Osteocyte (in vitro differentiated cells): ENCODE measurements at places on chromosomes 7 and 10. TPM values are rescaled to one million over a fixed set of nuclear protein-coding genes. Genes with fewer than 3 reads are reported as not detected.

DNA sequence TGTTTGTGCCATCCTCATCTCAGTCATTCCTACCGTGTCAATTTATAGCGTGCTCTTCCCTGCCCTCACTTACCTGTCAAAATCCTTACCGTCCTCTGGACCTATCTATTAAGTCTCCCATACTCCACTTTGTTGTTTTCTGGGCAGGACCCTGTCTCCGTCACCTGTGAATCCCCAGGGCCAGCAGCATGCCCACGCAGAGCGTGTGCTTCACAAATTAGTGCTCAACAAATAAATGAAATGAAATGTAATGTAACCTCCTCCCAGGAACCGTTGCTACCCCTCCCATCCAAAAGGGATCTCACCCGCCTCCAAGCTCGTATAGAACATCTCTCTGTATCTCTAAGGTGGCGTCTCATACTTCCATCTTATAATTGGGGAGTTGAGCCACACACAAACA lies 589.9 kb upstream of the MGMT start:
- no peaks in the 10 kb centered on the region for H3K27me3 ChIP-seq
- no peaks in the 10 kb centered on the region for H3K36me3 ChIP-seq
- peak; percentile 69 for DNase-seq
- H3K27ac ChIP-seq = no peak overlapping the region
- no peaks in the 10 kb centered on the region for H3K4me1 ChIP-seq

GRCh38 chr7:28723336-28723735 lies 234.8 kb downstream of the TRIL start:
- no peaks in the 10 kb centered on the region for H3K27me3 ChIP-seq
- H3K36me3 ChIP-seq = peaks cover 6% of the 10 kb centered on the region
- no peak overlapping the region for H3K27ac ChIP-seq

DNA sequence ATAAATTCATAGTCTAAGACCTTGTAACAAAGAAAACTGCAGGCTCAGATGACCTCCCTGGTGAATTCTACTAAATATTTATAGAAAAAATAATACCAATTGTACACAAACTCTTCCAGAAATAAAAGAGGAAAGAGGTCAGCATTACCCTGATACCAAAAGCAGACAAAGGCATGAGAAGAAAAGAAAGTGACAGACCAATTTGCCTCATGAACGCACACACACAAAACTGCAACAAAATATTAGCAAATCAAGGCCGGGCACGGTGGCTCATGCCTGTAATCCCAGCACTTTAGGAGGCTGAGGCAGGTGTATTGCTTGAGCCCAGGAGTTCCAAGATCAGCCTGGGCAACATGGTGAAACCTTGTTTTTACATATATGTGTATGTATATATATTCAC lies 12.7 kb upstream of the COMMD3 start:
- H3K4me3 ChIP-seq = no peak overlapping the region
- H3K27me3 ChIP-seq = no peaks in the 10 kb centered on the region
- peaks cover 7% of the 10 kb centered on the region for H3K4me1 ChIP-seq
- no peaks in the 10 kb centered on the region for H3K36me3 ChIP-seq
- H3K27ac ChIP-seq = no peak overlapping the region

- H3K4me3 ChIP-seq = no peak overlapping the region
- H3K36me3 ChIP-seq = peaks cover 7% of the 10 kb centered on the region
- DNase-seq = no peak
- H3K27ac ChIP-seq = peak overlapping the region; percentile 34
- no peaks in the 10 kb centered on the region for H3K27me3 ChIP-seq
These were observed 12.2 kb downstream of the CCDC6 start for GRCh38 chr10:59894114-59894513.

DNA sequence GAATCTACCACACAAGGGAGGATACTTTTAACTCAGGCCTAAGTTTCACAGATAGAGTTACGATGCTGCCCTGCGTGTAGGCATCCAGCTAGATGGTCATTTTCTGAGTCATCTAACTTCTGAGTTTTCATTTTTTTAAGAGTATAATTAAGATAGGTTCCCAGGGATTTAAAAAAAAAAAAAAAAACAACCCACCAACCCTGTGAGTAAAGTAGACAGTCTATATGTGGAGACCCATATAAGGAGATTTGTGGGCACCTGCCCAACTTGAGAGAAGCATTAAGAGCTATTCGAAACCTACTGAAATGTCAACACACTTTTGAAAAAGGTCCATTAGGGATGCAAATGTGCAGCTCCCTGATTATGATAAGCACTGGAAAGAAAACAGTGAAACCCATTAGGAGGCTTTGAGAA lies 257.3 kb downstream of the TRIL start:
- H3K36me3 ChIP-seq = peaks cover 4% of the 10 kb centered on the region
- no peak overlapping the region for H3K4me3 ChIP-seq
- peaks cover 27% of the 10 kb centered on the region for H3K4me1 ChIP-seq
- DNase-seq = no peak
- peak overlapping the region; percentile 33 for H3K27ac ChIP-seq

DNA sequence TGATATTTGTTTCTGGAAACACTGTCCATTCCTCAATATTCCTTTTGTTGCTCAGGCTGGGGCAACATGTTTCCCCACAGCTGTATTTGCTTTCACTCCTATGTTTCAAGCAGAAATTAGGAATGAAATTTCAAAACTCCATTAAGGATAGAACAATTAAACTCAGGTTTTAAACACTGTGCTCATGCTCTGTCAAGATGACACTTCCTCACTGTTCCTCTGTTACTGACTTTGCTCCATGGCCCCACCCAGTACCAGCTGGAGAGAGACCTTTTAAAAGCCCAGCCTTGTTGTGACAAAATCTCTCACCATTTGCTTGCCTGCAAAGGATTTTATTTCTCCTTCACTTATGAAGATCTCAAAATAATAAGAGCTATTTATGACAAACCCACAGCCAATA lies 197.4 kb downstream of the ELMO1 start:
- H3K4me3 ChIP-seq = no peak overlapping the region
- H3K27ac ChIP-seq = no peak overlapping the region
- no peaks in the 10 kb centered on the region for H3K27me3 ChIP-seq
- H3K36me3 ChIP-seq = no peaks in the 10 kb centered on the region

DNA sequence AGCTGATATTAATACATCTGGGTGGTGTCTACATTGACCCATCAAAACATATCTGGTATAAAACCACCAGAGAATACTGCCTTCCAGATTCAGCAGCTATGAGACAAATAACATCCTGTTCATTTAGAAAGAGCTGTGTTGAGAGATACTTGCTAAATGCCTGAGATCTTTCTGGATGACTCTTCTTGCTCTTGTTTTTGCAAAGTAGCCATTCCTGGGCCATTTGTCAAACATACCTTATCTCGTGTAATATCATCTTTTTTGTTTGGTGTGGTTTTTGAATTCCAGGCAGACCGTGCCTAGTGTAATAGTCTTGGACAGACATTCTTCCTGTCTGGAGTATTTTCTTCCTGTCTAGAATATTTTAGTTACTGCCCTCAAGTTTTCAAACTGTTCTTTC lies 74.7 kb upstream of the PRR15 start:
- peak overlapping the region; percentile 12 for H3K4me3 ChIP-seq
- H3K4me1 ChIP-seq = peaks cover 33% of the 10 kb centered on the region
- H3K27ac ChIP-seq = peak overlapping the region; percentile 79

DNA sequence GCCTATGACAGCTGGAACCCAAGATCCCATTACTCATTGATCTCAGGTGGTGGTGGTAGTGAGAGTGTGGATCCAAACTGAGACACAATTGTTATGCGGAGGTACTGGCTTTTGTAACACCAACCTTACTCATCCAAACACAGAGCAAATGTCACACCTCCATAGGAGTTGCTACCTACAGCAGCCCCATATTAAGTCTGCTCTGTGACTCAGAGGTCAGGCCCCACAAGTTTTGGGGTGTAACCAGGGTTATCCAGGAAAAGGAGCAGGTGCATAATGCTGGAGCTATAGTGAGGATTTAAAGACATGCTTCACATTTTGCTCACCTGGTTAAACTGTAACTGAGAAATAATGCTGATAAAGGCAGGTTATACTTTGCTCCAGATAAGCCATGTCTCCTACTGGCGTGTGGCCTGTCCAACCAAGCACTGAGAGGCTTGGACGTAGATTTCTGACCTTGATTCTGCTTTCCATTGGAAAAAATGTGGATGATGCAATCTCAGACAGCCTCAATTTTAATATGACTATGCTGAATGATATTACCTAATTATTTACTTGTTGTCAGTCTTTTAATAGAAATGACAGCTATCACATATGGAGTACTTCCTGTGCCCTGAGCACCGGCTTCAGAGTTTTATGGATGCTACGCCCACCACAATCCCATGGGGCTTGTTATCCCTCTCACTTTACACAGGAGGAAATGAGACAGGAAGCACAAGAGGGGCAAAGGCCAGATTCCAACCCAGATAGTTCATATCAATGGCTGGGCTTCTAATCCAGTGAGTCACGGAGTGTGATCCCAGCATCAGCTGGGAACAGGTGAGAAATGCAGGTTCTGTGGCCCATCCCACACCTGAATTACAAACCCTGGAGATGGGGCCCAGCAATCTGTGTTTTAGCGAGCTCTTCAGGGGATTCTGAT lies 181.3 kb downstream of the CHN2 start:
- no peaks in the 10 kb centered on the region for H3K36me3 ChIP-seq
- peaks cover 4% of the 10 kb centered on the region for H3K4me1 ChIP-seq
- H3K27me3 ChIP-seq = peaks cover 5% of the 10 kb centered on the region
- H3K4me3 ChIP-seq = no peak overlapping the region

- no peak for DNase-seq
- H3K36me3 ChIP-seq = no peaks in the 10 kb centered on the region
- no peak overlapping the region for H3K27ac ChIP-seq
- H3K4me3 ChIP-seq = no peak overlapping the region
- no peaks in the 10 kb centered on the region for H3K27me3 ChIP-seq
These were observed 248.3 kb downstream of the CDC14C start for GRCh38 chr7:49172639-49173038.

GRCh38 chr7:135508883-135509588 lies 866 bp downstream of the CNOT4 start:
- H3K4me3 ChIP-seq = no peak overlapping the region
- no peaks in the 10 kb centered on the region for H3K27me3 ChIP-seq
- DNase-seq = peak; percentile 72
- no peaks in the 10 kb centered on the region for H3K36me3 ChIP-seq
- no peak overlapping the region for H3K27ac ChIP-seq

DNA sequence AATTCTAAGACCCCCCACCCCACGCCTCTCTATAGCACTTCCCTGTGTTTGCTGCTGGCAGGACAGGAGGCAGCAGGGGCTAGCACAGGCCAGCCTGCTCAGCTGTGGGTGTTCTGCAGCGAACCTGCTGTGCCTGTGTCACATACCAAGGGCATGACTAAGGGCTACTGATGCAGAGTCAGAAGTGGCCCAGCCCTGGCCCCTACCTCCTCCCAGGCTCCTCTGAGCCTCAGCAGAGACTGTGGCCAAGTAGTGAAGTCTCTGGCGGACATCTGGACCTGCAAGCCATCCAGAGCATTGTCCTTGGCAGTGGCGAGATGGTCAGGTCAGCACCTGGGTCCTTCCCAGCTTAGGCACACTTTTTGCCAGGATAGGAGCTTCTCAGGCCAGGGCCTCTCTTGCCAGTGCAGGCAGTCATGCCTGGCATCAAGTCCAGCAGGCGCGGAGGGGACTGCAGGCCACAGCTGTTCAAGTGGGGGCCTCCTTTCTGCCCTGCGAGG lies 116.3 kb upstream of the RET start:
- no peak overlapping the region for H3K27ac ChIP-seq
- H3K27me3 ChIP-seq = peaks cover 6% of the 10 kb centered on the region
- DNase-seq = peak; percentile 73

- H3K27ac ChIP-seq = no peak overlapping the region
- H3K4me3 ChIP-seq = no peak overlapping the region
- no peaks in the 10 kb centered on the region for H3K4me1 ChIP-seq
- no peaks in the 10 kb centered on the region for H3K27me3 ChIP-seq
- no peaks in the 10 kb centered on the region for H3K36me3 ChIP-seq
These were observed 35.0 kb downstream of the ITGA8 start for GRCh38 chr10:15684768-15685167.

DNA sequence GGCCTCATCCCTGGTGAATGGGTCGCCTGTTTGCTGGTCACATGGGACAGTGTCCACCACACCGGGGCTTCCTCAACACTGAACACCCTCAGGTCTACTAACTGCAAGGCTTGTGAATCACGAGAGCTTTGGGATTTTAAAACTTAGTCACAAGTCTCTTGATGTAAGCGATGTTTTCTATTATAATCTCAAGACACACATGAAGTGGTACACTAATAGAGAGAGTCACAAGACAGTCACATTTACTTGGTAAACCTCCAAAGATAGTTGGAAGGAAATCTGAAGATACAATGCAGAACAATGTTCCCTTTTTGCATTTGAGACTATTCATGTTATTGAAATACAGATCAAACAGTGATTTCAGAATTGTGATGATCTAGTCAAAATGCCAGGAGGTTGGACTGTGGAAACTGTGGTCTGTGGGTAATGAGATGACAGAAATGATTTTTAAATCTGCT lies 233.1 kb upstream of the KLF6 start:
- H3K4me1 ChIP-seq = no peaks in the 10 kb centered on the region
- no peak for DNase-seq

DNA sequence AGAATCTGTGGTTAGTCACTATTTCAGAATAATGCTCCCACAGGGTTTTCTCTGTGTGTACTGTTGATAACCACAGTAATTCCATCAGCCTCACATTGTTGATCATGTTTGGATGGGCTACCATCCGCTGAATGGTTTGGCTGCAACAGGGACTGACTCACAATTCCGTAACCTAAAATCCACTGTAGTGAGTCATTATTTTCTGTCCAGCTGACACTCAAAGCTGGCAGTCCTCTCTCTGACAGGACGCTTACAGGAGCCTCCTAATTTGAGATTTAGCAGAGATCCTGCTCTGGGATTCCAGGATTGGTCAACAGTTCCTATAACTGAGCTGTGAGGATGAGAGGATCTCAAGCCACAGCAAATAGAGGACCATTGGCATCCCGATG lies 32.7 kb downstream of the VWA2 start:
- H3K4me3 ChIP-seq = no peak overlapping the region
- no peak for DNase-seq
- peak overlapping the region; percentile 28 for H3K27ac ChIP-seq
- H3K27me3 ChIP-seq = no peaks in the 10 kb centered on the region

GRCh38 chr10:69333205-69333604 lies 54.9 kb downstream of the HK1 start:
- peak overlapping the region; percentile 65 for H3K27ac ChIP-seq
- H3K4me1 ChIP-seq = peaks cover 47% of the 10 kb centered on the region

GRCh38 chr7:151710646-151711434 lies 166.1 kb downstream of the PRKAG2 start:
- H3K27ac ChIP-seq = no peak overlapping the region
- H3K4me1 ChIP-seq = peaks cover 11% of the 10 kb centered on the region
- no peak for DNase-seq
- H3K4me3 ChIP-seq = no peak overlapping the region

GRCh38 chr10:60717852-60718251 lies 60.4 kb upstream of the CDK1 start:
- no peaks in the 10 kb centered on the region for H3K27me3 ChIP-seq
- no peak overlapping the region for H3K4me3 ChIP-seq
- H3K4me1 ChIP-seq = peaks cover 7% of the 10 kb centered on the region
- no peak for DNase-seq

GRCh38 chr10:59891936-59892335 lies 14.4 kb downstream of the CCDC6 start:
- DNase-seq = no peak
- peaks cover 12% of the 10 kb centered on the region for H3K36me3 ChIP-seq
- H3K4me1 ChIP-seq = peaks cover 12% of the 10 kb centered on the region
- H3K4me3 ChIP-seq = no peak overlapping the region

SYT15 gene
- 10.3 and 12.5 TPM in 2 replicates for total RNA-seq

SP8 gene
- not detected in 2 replicates for total RNA-seq

CC2D2B gene
- total RNA-seq = 0.46 TPM in 1 of 2 replicates, not detected in the other

CPA1 gene
- total RNA-seq = not detected in 2 replicates

TLX1 gene
- not detected in 2 replicates for total RNA-seq

C10orf105 gene
- not detected in 2 replicates for total RNA-seq

ATG9B gene
- 0.11 and 0.39 TPM in 2 replicates for total RNA-seq

CALY gene
- 3.5 TPM in 2 replicates for total RNA-seq

ADARB2 gene
- total RNA-seq = 35.0 and 38.7 TPM in 2 replicates

VSTM4 gene
- 0.70 and 0.81 TPM in 2 replicates for total RNA-seq

DPP6 gene
- total RNA-seq = not detected in 2 replicates

IFIT1B gene
- not detected in 2 replicates for total RNA-seq
